ENCODE measurements at places on chromosomes 12 and 14.

GRCh38 chr14:103094406-103095209 lies at the start of gene EXOC3L4:
EXOC3L4 (plus strand) TSS chr14:103094725; CDS start chr14:103100220, 5,495 bp downstream.
- no peak for DNase-seq

- DNase-seq: no peak
Measured at GRCh38 chr12:98471085-98471484, 44.3 kb upstream of the TMPO start.

GRCh38 chr12:124665511-124665910 lies 98.1 kb upstream of the NCOR2 start:
- DNase-seq: no peak

DNA sequence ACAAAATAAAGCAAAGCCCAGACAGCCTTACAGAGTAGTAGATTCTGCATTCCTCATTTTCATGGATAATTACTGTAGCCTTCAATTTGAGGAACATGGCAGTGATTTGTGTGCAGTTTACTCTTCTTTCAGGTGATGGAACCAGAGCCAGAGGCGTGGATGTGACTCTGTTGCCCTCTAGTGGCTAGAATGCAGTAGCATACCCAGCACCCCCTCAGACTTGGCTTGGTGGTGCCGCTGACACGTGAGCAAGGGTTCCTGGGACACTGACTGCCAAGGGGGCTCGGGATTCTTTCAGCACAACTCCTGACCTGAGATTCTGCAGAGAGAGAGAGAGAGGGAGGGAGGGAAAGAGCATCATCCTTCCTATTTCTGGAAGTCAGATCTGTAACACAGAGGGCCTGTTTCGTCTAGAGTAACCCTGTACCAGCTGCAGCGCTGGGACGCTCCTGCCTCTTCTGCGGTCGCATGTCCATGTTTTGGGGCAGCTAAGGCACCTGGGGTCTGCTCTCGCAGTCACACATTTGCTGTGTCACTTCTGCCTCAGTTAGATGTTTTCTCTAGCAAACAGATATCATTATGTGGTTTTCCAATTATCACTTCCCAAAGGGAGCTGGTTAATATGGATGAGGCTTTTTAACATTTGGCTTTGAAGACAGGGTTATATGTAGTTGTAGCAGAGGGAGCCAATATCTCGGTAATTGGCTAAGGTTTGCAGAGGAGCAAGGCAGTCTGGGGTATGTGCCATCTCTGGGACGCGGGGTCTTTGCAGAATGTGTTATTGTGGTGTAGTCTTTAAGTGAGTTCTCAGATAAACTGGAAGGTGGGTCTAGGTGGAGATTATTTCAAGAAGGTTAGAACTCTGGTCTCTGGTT lies 428.1 kb downstream of the NRXN3 start:
- peak; percentile 69 for DNase-seq

- no peak for DNase-seq
Measured at GRCh38 chr14:59015482-59015881, 173.0 kb upstream of the DAAM1 start.

GRCh38 chr14:53808042-53808441 lies 148.6 kb downstream of the BMP4 start:
- DNase-seq: no peak

GRCh38 chr14:105465209-105466031 lies 9.2 kb upstream of the CRIP2 start:
- DNase-seq: peak; percentile 37

- DNase-seq: peak; percentile 46
Measured at GRCh38 chr12:1830981-1831963, 10.9 kb downstream of the LRTM2 start.

GRCh38 chr12:77795699-77796098 lies 35.0 kb upstream of the NAV3 start:
- DNase-seq: no peak

DNA sequence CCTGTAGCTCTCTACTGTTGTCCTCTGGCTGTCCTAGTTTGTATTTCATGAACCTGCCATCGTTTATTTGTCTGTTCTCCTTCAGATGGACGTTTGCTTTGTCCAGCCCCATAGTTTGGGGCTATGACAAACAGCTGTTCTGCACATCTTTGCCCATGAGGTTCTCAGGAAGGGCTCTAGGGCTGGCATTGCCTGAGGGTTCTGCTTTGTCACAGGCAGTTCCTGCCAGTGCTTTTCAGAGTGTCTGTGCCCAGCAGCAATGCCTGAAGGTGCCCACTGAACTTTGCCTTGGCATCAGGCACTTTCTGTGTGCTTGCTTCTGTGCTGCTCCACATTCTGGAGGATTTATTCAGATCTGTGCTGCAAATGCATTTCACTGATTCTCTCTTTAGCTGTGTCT lies 361.3 kb downstream of the TMEM121 start:
- no peak for DNase-seq

DNA sequence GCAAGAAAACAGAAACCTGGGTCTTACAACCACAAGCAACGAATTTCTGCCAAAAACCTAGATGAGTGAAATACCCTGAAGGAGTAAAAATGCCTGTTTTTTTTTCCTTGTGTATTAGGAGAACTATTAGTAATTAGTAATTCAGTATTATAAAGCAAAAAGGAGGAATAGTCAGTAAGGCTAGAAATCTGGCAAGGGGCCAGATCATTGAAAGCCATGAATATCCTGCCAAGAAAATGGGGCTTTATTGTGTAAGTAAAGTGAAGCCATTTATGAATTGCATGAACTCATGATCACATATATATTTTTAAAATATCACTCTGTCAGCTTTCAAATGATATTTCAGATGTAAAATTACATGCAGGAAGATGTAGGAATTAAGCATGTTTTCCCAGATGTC lies 57.9 kb downstream of the TXNDC16 start:
- no peak for DNase-seq

DNA sequence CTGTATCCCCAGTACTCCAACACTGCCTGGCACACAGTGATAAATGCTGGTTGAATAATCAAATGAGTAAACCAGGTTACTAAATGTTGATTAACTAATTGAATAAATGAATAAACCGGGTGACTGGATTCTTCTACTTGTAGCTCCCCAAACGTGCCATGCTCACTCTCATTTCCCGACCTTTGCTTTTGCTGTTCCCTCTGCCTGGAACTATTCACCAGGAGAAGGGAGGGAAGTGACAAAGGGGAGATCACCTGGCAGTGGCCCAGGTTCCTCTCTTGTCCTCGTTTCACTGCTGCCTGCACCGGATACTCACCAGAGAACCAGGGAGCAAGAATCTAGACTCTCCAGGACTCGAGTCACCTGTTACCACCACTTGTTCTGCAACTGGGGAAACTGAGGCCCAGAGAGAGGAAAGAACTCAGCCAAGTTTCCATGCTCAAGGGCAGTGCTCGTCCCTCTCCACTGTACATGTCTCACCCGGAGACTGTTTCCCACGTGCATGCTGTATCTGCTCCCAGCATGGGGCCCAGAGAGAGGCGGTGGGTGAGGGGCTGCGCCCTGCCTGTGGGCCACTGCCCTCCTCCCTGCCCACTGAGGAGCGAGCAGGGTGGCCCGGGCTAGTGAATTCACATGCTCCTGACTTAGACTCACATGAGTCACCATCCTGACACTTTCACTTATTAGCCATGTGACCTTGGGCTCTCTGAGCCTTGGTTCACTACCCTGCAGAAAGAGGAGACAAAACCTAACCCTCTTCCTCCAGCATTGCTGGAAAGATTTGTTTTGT lies 17.7 kb upstream of the POP5 start:
- peak; percentile 68 for DNase-seq

GRCh38 chr12:12715459-12716150 lies 1.6 kb upstream of the CDKN1B start:
- peak; percentile 15 for DNase-seq

DNA sequence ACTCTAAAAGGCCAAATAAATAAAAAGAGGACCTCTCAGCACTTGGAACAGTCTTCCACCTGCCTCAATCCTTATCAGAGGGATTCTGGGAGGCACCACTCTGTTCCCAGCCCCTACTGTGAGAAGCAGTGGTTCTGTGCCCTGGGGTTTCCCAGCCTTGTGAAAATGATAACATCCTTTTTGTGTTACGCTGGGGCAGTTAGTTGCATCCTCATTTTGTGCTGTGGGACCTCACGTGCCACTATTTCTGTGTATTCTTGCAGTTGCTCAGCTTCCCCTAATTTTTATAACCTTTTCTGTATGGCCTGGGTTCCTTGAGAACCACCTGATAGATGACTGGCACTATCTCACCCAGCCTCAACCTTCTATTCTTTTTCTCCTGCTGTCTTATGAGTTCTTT lies 10.8 kb upstream of the CMA1 start:
- no peak for DNase-seq

- DNase-seq: no peak
Measured at GRCh38 chr14:25803386-25804018, 753.6 kb upstream of the STXBP6 start.

DNA sequence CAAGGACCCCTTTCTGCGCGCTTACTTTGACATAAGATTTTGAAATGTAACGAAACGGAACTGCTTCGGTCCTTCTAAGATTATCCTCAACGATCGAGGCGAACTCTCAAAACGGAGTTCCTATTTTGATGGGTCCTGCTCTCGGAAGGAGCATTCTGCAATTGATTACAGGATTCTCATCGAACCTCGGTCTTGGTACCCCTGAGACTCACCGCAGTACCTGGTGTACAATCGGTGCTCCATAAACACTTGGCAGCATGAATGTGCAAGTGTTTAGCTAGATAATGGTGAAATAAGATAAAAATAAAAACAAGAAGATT lies 530 bp upstream of the NEMF start:
- no peak for DNase-seq

DNA sequence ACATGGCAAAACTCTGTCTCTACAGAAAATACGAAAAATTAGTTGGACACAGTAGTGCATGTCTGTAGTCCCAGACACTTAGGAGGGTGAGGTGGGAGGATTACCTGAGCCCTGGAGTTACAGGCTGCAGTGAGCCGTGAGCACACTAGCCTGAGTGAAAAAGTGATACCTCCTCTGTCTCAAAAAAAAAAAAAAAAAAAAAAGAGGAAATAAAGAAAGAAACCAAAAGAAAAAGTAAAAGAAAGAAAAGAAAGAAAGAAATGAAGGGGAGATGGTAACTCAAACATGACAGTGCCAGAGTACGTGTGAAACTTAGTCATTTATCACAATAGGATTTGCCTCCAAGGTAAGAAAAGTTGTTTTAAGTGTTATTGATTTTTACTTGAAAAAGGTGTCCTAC lies 407.0 kb upstream of the MGAT4C start:
- no peak for DNase-seq

DNA sequence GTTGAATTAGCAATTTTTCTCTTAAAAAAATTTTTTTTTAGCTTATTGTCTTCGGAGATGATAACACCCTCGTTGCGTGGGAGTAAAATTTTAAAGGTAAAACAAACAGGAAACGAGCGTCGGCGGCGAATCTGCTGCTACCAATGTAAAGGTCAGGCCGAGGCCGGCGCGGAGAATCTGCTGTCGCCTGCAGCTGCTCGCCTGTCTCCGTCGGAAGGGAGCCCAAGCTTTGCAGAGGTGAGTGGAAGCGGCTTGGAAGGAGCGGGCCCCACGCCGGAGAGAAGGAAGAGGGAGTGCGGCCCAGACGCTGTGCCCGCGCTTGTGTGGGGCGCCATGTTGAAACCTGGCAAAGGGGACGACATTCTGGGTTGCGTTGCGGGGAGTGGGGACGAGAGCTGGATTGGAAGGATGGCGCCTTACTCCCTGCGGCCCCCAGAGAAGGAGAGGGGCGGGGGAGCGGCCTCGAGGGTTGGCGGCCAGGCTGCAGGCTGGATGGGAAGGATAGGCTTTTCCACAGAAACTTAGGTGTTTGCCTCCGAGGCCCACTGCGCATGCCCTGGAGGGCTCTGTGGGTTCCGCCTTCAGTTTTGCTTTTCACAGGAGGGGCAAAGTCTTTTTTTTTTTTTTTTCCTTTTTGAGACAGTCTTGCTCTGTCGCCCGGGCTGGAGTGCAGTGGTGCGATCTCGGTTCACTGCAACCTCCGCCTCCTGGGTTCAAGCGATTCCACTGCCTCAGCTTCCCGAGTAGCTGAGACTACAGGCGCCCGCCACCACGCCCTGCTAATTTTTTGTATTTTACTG lies at the start of gene SNRNP35:
TSS of gene SNRNP35 (plus strand) at position 160 of the 800 bp plus-strand sequence. CDS start 7,402 bp downstream, outside the sequence.
- DNase-seq: peak; percentile 87
